ENCODE measurements at places on chromosomes 2 and 18.

GRCh38 chr2:71455011-71455740 lies 1.8 kb downstream of the DYSF start:
- DNase-seq = no peak

- no peak for DNase-seq
These were observed 52.4 kb upstream of the STAT1 start for GRCh38 chr2:191066197-191066918.

GRCh38 chr2:16664809-16665747 lies 556 bp downstream of the CYRIA start:
- DNase-seq = no peak

DNA sequence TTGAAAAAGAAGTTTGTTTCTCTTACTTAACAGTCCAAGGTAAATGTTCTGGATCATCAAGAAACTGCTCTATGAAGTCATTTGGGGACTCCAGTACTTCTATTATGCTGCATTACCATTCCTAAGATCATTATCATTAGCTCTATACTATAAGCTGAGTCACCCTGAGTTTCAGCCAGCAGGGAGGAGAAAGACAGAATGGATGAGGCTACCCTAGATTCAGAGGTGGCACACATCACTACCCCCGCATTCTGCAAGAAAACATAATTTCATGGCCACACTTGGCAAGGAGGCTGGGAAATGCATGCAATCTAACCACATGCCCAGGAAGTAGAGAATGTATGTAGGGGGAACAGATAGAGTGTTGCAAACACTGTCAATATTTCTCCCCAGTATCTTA lies 16.6 kb upstream of the LNPK start:
- DNase-seq = no peak

DNA sequence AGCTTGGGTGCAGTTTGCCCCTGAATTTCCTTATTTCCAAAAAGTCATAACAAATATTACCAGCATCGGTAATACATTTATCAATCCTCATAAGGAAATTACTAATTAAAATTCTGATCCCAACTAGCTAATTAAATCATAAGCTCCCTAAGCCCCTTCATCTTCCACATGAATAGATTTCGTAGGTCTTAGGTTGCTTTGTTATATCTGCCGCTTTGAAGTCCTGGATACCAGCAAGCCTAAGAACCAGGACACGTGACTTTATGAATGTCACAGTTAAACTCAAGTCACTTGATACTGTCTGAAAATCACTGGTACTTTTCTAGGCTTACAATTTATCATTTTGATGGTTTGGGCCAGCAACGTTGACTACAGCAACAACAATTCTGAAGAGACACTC lies 134.8 kb upstream of the CAVIN2 start:
- DNase-seq = no peak

- no peak for DNase-seq
These were observed at the start of gene PARD3B for GRCh38 chr2:204544961-204545860. PARD3B (plus strand) TSS chr2:204545475; CDS start chr2:204546000, 525 bp downstream.

DNA sequence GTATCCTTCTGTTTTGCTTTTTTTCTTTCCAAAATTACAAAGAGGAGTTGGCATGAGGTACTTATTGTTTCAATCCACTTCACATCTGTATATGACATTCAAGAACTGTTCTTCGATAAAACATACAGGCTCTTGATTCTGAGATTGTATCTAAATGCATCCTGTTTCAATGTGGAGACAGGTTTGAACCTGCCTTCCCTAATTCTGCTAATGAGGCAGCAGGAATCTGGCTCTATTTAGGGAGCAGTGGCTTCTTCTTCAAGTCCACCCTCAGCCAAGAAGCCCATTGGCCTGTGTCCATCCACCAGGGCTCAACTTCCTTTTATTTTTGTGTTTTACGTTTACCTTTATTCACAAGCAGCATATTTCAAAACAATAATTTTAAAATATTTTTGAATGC lies 84.8 kb upstream of the PIK3C3 start:
- no peak for DNase-seq

GRCh38 chr2:237253046-237253702 lies 160.8 kb downstream of the COL6A3 start:
- DNase-seq = no peak

DNA sequence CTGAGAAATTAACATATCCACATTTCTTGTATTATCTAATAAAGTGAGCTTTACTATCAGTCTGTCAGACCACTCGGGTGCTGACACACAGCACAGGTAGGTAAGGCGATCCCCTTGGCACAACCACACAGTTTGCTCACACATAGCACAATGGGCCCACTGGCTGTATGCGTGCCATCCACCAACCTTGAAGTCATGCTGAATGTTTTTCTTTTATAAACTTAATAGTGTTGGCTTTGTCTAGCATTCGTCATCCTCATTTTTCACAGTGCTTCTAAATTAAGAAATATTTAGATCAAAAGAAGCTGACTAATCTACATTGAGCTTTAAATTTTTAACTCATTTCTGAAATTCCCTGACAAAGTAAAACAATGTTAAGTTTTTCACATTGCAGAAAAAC lies 50.0 kb upstream of the PAPOLG start:
- peak; percentile 42 for DNase-seq

DNA sequence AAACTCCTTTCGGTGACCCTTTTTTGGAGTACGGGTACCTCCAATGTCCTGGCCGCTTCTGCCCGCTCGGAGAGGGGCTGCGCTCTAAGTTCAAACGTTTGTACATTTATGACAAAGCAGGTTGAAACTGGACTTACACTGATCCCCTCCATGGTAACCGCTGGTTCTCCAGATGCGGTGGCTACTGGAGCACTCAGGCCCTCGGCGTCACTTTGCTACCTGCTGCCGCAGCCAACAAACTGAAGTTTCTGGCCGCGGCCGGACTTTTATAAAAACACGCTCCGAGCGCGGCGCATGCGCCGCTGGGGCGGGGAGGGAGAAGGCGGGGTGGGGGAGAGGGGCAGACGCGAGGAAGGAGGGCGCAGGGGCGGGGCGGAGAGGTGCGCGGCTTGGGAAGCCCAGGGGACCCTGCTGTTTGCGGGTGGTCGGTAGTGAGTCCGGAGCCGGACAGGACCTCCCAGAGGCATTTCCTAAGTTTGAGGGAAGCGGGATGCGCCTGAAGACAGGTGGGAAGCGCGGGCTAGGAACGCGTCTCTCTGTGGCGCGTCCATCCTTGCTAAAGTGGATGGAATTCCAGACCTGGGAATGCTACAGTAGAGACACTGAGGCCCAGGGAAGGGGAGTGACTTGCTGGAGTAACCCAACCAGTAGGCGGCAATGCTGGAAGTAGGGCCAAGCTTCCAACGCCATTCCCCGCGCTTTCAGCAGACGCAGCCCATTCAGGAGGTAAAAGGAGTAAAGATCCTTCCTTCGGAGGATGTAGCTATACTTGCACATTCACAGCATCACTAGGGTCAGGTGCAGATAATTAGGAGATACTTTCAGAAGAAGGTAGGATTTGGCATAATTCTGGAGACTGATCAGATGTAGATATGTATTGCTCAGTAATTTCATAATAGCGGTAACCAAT lies at the start of gene CXCR4:
Gene CXCR4 (minus strand): TSS at position 241 of the 910 bp plus-strand sequence. CDS start 89 bp downstream, at position 152.
- no peak for DNase-seq

GRCh38 chr2:147818741-147819140 lies 26.1 kb upstream of the ACVR2A start:
- no peak for DNase-seq

DNA sequence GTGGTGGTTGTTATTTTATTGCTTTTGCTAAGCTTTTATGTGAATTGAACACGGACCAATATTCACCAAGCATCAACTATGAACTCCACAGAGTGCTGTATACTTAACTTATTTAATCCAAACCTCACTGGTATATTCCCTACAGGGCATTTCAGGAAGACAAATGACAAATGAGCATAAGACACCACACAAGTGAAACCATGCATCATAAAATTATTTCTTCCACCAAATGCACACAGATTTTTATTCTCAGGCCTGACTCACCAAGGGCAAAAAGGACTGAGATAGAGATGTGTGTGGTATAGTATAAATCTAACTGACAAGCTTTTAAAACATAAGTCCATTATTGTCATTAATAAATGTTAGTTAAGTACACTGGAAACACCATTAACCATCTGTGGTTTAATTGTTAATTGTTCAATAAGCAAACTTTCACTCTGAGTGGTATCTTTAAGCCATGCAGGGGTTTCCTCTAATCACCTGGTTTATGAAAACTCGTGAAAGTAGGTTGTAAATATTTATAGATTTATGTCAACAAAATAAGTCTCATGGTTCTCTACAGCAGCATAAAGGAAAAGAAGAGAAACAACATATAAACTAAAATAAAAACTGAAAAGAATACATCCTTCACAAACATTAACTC lies 77.6 kb upstream of the CRIM1 start:
- DNase-seq = no peak

DNA sequence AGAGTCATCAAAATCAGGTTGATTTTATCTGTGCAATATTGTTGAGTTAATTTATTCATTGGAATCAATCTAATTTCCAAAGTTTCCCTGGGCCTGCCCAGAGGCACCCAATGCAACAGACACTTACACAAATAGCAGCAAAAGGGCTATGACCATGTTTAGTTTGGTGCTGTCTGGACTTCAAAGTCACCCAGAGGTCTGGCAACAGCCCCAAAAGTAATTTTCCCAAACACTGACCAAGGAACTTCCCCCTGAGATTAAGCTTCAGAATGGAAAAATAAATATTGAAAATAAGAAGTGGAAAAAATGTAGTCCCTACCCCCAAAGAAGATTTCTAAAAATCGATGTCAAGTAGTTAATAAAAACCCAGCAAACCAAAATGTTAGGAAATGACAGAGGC lies 70.9 kb upstream of the RNF152 start:
- DNase-seq = no peak

DNA sequence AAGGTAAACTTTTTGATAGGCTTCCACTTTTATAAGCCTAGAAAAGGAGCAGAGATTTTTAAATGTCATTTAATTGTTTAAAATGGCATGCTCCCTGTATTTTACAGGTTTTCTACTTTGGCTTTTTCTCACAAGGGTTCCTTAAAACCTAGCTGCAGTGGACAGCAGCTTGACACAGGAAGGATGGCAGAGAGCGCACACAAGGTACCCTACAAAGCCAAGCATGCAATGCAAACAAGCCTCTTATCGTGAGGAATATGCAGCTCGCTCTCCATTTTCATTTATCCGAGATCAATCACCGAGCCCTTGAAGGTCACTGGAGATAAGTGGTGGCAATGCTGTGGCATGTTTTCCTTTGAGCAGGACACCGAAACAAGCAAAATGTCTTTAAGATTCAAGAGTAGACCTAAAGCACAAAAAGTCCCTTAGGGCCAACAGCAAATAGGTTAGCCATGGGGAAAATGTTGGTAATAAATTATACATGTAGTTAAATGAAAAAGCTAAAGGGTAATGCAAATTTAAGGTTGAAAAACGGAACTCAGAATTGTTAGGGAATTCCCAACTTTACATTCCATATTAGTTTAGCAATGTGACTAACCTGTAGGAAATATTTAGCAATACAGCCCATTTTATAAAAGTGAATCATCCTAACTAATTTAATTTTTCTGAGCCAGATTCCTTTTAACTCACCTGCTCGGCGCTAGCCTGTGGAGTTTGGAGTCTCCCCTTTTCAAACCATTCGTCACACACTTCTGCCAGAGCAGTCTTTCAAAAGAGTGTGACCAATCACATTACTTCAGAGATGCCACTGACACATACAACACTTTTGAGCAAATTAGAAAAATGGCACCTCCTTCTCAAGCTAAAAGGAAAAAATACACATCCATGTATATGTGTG lies 337.9 kb upstream of the PKDCC start:
- no peak for DNase-seq

DNA sequence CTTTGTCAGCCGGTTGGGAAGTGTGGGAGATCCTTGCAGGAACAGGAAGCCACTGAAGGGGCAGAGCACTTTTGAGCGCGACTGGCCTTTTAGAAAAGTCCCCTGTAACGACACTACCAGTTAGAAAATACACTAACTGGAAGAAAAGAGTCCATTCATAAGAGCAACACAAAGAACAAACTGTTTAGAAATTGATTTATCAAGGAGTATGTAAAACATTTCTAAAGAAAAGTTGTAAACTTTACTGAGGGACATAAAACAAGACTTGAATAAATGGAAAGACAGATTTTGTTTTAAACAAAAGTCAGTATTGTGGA lies 29.8 kb upstream of the POMC start:
- DNase-seq = no peak

DNA sequence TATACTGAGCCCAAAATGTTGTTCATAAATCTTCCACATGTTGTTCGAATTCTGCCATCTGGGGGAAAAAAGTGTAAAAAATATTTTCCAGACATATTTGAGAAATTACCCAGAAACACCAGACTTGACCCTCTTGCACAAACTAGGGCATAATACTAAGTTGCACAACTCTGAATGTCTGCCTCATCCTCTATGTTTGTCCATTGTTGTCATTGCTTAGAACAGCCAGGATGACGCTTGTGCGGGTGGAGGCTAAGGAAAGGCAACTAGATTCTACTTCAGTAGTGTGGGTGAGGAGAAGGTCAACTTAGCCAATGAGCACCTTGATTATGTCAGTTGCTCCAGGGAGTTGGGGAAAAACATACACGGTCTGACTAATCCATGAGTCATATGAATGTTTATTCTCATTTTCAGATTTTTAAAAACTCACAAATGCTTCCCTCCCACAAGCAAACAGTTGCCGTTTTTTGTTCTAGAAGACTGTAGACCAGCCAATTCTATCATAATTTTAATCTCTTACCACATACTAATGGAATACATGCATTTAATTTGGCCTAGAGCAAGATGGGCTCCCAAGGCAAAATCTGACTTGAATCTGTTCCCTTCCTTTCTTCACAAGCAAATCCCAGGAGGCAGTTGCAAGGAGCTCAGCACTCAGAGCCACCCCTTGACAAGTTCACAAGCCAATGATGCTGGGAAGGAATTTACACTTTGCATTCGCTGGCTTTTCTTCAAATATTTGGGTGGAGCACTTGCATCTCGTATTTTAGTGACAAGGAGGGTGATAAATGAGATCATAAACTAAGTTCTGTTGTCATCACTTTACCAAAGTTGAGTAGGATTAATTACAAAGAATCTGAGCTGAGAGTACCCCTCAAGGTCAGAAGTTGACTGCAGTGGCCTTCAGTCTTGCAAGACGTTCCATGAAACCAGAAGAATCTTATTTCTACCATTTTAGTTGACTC lies 163.2 kb upstream of the TWIST2 start:
- DNase-seq = peak; percentile 97

- DNase-seq = no peak
These were observed 12.5 kb downstream of the NPC1 start for GRCh38 chr18:23573626-23574431.

DNA sequence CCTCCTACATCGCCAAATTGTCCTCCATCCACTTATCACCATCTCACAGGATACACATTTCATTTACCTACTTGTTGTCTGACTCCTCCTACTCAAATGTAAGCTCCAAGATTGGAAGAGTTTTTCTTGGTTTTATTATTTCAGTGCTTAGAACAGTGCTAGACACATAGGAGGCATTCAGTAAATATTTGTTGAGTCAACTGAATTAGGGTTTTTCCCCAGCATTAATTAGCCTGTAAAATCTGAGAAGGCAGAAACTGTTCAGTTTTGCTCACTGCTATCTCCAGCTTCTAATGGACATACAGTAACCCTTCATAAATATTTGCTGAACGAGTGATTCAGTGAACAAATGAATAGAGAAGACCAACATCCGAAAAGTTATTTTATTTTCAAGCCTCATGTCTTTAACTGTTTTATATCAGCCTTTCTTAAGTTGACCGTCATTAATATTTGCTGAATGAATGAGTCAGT lies 800 bp downstream of the TTC21B start:
- no peak for DNase-seq

Measured in AG09309 (cell line).